ENCODE measurements at places on chromosomes 11 and 22. TPM values are rescaled to one million over a fixed set of nuclear protein-coding genes. Genes with fewer than 3 reads are reported as not detected.
A peak's percentile ranks its signal among the peaks of the same experiment; 100 is the strongest.

- no peak for DNase-seq
Measured at GRCh38 chr22:19762568-19763457, 2.2 kb downstream of the TBX1 start.

DNA sequence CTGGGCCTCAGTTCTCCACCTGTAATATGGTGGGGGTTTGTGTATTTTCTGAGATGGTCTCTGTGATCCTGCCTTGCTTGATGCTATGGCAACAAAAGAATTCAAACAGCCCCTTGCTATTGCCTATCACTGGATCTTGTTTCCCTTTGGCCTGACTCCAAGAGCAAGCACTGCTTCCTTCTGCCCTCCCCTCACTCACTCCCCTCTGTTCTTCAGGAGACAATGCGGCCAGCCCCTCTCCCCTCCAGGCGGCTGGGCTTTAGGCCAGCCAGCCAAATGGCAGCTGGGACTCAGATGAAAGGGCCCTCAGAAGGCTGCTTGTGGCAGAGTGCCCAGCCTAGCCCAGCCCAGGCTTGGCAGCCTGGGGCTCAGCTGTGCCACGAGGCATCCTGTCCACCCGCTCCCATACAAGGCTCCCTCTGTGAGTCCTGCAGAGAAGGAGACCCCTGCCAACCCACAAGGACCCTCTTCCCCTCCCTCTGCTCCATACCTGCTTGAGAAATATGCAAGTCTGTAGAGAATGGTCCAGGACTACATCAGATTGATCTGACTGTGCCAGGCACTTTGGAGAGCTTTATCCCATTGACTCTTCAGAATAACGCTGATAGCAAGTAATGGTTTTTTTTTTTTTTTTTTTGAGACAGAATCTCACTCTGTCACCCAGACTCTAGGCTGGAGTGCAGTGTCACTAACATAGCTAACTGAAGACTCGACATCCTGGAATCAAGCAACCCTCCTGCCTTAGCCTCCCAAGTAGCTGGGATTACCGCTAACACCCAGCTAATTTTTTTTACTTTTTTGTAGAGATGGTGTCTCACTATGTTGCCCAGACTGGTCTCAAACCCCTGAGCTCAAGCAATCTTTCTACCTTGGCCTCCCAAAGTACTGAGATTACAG, 7.6 kb upstream of the KCTD14 start:
- DNase-seq: peak; percentile 94

- no peak for DNase-seq
Measured at GRCh38 chr11:67266449-67267187, at the start of gene GRK2. GRK2 (plus strand) TSS chr11:67266473; CDS start chr11:67266700, 227 bp downstream.

DNA sequence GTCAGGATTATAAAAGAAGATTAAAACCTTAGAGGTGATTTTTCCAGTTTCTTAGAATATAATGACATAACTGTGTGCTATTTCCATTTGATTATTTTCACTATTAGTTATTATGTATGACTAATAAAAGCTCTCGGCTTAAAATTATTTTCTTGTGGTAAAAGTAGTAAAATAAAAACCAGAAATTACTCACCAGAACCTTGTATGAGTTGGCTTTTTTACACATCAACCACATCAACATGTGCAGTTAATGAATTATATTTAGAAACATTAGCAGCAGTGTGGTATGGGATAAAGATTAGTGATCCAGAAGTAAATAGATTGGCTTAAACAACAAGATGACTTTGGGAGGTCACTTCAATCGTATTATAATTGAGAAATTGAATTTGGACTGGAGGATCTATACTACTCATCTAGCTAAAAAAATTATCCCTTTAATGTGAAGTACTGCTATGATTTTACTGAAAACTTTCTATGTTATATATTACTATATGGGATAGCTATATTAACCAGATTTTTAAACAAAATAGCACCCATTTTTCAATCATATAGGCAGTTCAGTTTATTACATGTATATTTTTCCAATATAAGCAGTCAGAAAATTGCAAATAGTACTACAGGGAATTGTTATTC, 2.8 kb upstream of the BCO2 start:
- no peak for DNase-seq

- no peak for DNase-seq
Measured at GRCh38 chr11:117391181-117391580, 63.5 kb downstream of the CEP164 start.

DNA sequence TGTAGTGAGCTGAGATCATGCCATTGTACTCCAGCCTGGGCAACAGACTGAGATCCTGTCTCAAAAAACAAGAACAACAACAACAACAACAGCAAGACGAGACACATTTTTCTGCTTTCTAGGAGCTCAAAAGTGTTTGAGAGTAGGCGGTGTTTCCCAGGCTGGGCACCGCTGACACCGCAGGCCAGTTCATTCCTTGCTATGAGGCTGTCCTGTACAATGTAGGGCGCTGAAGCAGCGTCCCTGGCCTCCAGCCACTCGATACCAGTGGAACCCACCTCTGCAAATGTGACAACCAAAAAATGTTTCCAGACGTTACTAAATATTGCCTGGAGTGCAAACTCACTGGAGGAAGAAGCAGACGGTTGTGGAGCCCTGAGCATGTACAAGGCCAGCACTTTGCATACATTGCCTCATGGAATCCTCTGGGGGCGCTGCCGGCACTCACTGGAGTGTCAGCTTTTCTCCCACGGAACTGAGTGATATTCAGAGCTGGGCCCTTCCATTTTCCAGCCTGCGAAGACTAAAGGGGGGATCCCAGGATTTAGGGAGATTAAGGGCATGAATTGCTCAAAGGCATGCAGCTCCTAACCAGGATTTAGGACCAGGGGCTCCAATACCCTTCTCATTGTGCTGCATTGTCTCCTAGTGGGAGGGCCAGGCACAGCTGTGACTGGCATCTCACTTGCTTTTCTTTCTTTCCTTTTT, 5.8 kb upstream of the MIEF1 start:
- no peak for DNase-seq

DNA sequence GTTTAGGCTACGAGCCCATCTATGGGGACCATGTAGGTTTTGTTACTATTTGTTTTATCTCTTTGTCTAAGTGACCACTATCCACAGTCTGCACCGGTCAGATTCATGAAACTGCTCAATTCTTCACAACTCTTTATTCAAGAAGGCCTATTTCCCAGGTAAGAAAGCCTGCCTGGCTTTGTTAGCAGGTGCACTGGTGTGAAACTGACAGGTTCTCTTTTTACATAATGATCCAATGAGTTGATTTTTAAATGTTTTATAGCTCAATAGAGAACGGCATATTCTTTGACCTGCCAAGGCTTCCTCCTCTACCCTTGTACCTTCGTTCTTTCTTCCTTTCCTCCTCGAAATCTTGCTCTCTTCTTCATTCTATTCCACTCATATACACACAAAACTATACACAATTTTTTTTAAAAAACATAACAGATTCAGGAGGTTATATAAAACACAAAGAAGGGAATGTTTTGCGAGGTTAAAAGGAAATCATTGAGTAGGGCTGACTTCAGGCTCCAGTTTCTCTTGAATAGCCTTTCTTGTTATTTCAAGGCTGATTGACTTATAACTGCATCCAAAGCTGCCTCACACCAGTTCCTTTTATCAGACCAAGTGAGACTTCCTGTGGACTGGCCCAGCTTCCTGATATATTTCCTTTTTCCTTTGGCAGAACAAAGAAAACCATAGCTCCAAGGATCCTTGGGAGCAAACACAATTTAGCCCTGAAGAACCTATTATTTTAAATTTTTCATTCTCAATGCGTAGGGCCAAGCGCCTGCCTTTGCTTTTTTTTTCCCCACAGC, 11.4 kb downstream of the FLI1 start:
- no peak for DNase-seq

- no peak for DNase-seq
Measured at GRCh38 chr11:71383461-71383860, 64.7 kb downstream of the DHCR7 start.

DNA sequence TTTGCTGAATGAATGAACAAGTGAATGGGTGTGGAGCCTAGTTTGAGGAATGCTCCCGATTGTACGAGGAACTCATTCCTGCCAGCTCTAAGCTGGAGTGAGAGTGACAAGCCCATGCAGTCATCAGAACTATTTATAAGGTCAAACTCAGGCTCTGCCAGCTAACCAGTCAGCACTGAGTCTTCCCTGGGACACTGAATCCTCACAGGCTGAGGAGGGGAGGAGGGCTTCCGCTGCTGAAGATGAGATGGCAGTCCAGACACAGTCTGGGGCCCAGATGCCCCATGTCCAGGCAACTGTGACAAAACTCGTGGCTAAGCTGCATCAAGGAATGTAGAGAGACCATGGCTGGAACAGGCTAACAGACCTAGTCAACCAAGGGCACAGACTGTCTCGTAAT, 4.0 kb downstream of the LRP4 start:
- no peak for DNase-seq

- DNase-seq: peak; percentile 92
Measured at GRCh38 chr11:118610773-118611432, 3.5 kb downstream of the PHLDB1 start.

GRCh38 chr11:121112498-121113455, 11.7 kb downstream of the TECTA start:
- DNase-seq: no peak

DNA sequence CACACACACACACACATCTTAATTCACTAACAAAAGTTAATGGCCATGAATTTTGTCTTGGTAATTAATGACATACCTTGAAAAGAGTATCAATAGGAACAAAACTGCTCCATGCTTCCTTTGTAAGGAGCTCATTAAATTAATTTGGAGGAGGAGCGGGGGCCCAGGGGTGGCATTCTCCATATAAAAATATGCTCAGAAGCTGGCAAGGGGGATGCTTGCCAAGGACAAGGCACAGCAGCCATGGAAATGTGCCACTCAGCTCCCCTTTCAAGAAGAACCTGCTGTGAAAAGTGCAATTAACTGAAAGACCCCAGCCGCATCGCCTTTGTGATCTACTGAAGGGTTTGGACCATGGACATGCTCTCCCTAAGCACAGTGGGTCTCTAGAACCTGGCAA, 385.9 kb upstream of the API5 start:
- no peak for DNase-seq

DNA sequence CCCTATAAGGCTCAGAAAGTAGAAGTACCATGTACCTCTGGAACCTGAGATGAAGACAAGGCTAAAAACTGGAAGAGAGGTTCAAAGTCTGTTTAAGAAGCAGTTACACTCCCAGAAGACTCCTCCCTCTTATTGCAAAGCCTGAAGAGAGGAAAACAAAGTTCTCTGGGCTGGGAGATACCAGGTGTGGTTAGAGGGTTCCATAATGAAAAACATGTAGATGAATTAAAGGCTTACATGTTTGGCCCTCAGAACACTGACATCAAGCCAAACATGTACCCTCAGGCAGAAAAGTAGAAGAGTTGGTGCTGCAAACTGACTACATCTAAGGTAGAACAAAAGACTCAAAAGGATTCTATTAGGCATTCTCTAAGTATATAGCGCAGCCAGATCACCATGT, 205.3 kb downstream of the TTC28 start:
- no peak for DNase-seq

- no peak for DNase-seq
Measured at GRCh38 chr11:74687237-74688023, 43.8 kb downstream of the CHRDL2 start.

DNA sequence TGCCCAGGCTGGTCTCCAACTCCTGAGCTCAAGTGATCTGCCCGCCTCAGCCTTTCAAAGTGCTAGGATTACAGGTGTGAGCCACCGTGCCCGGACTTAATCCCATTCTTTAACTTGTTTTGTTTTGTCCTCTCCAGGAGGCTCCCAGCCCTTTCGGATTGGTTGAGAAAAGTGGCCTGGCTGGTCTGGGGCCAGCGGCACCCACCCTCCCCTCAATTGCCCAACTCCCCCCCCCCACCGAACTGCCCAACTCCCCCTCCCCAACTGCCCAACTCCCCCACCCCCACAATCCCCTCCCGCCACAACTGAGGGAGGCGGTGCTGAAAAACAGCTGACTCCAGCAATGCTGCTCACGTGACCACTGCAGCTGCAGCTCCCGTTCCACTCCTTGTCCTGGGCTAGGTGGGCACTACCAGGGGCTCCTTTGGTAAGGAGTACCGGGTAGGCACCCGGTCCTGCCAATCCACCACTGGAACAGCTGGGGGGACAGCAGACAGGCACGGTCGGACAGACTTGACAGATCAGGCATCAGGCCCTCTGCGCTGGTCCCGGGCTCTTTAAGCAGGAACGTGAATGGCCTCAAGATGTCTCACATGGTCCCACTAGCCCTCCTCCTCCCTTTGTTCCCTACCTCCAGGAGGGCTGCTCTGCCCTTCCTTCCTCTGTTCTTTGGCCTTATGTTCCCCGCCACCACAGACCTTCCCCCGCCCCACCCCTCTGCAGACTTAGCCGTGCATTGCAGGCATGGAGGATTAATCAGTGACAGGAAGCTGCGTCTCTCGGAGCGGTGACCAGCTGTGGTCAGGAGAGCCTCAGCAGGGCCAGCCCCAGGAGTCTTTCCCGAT, at the start of gene TCN2:
Gene TCN2, plus strand, starts transcription at position 720 of the 845 bp plus-strand sequence. CDS start 158 bp downstream, outside the sequence.
- DNase-seq: no peak

GRCh38 chr11:61090982-61091372, 11.3 kb upstream of the CD5 start:
- DNase-seq: no peak

DNA sequence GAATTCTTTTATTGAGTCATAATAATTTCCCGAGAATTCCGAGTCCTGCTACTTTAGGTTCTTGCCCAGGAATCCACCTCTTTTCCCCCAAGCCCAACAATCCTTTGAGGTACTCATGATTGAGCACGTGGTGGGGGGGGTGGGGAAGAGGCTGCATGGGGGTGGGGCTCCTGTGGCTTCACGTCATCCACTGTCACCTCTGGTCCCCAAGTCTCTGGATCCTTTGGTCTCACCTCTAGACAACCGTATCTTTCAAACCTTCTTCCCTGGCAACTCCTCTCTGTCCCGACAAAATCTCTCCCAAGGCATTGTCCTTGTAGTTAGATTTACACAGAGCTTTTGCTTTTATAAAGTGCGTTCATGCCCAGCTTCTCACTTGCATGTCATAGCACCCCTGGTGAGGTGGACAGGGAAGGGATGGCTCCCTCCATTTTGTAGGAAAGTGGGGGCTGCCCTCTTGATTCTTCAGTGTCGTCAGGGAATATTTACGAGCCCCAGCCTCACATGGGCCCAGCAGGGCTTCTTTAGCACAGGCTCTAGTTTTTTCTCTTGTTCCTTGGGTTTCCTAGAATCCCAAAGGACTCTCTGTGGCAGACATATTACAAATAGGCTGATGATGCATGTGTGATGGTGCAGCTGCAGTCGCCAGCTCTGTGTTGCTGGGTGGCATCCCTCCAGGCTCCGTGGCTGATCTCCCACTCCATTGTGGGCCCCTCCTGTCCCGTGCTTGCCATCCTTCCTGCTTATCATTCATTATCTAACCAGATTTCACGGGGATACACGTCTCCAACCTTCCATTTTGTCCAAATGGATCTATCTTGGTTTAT, 8.4 kb downstream of the UCP3 start:
- no peak for DNase-seq

The KRTAP5-10 gene
- 0.30 TPM for total RNA-seq

The APOL2 gene
- total RNA-seq: 59.9 TPM

The ANO5 gene
- not detected for total RNA-seq
